ENCODE measurements at places on chromosomes 5 and 9. TPM values are rescaled to one million over a fixed set of nuclear protein-coding genes. Genes with fewer than 3 reads are reported as not detected.
A peak's percentile ranks its signal among the peaks of the same experiment; 100 is the strongest.

GRCh38 chr5:64746446-64746845 lies 22.0 kb downstream of the SREK1IP1 start:
- DNase-seq = no peak

DNA sequence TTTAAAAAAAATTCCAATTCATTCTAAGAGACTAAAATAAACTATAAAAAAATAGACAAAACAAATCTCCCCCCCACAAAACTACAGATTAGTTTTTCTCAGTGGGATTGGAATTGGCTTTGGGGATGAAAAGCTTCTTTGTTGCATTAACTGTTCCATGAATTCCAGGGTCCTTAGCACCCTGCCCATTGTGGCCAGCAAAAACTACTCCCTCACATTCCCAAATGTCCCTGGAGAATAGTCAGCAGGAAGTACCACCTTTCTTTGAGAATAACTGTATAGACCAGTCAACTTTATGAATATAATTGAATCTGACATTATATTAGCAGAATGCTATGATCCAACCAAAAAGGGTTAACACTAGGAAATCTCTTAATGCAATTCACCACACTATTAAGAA lies 147.9 kb downstream of the LPAR1 start:
- no peak for DNase-seq

- no peak for DNase-seq
Measured at GRCh38 chr5:62286834-62287233, 19.2 kb upstream of the KIF2A start.

- DNase-seq = no peak
Measured at GRCh38 chr5:180932660-180933059, 33.7 kb downstream of the BTNL8 start.

DNA sequence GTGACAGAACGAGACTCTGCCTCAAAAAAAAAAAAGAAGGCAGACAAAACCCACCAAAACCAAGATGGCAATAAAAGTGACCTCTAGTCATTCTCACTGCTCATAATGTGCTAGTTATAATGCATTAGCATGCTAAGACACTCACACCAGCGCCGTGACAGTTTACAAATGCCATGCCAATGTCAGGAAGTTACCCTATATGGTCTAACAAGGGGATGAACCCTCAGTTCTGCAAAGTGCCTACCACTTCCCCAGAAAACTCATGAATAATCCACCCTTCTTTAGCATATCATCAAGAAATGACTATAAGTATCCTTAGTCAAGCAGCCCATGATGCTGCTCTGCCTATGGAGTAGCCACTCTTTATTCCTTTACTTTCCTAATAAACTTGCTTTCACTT lies 4.7 kb upstream of the BICD2 start:
- DNase-seq = no peak

DNA sequence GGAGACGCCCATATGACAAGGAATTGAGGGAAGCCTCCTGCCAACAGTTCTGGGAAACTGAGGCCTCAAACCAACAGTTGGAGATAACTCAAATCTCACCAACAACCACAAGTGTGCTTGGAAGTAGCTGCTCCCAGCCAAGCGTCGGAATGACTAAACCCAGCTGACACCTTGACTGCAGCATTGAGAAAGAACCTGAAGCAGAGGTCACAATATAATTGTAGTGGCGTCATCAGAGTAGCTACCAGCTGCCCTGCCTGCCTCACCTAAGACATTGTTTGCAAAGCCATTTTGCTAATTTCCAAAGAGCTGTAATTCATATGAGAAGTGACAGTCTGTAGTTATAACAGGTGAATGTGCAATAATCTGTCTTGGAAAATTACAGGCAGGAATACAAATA lies 40.8 kb upstream of the ANKRD31 start:
- no peak for DNase-seq

- no peak for DNase-seq
Measured at GRCh38 chr5:68533051-68533450, 317.5 kb downstream of the PIK3R1 start.

GRCh38 chr5:93225748-93226147 lies 355.3 kb downstream of the NR2F1-AS1 start:
- DNase-seq = no peak

- DNase-seq = no peak
Measured at GRCh38 chr5:50733741-50734140, 67.3 kb downstream of the PARP8 start.

- no peak for DNase-seq
Measured at GRCh38 chr5:154174091-154174490, 16.4 kb upstream of the GALNT10 start.

GRCh38 chr5:1001406-1002270 lies 7.0 kb upstream of the NKD2 start:
- no peak for DNase-seq

DNA sequence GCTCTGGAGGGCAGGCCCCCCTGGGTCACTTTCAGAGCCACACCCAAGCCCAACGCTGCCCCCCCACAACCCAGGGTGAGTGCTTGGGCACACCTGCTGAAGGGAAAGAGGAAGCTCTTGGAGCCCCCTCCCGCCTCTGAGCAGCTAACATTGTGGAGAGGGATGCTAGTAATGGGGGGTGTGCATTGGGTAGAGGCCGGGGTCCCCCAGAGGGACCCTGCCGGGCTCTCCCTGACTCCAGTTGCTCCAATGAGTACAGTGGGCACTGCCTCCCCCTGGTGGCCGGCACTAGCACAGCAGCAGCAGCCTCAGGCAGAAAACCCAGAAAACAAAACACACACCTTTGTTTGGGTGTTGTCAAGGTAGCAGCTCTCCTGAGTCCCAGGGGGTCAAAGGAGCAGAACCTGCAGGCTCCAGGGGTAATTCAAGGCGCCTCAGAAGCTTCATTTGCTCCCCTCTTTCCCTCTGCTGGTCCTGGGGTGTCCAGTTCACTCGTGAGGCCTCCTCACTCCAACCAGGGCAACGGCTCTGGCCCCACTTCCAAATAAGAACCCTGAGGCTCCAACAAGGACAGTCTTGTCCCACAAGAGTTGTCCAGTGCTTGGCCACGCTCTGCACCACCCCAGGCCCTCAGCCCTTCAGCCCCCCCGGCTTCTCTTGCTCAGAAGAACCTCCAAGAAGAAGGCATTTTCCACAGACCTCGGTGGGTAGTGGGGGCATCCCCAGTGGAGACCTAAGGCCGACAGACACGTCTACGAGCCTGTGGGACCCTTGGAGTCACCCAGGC lies 16.1 kb downstream of the GBGT1 start:
- DNase-seq = peak; percentile 84

DNA sequence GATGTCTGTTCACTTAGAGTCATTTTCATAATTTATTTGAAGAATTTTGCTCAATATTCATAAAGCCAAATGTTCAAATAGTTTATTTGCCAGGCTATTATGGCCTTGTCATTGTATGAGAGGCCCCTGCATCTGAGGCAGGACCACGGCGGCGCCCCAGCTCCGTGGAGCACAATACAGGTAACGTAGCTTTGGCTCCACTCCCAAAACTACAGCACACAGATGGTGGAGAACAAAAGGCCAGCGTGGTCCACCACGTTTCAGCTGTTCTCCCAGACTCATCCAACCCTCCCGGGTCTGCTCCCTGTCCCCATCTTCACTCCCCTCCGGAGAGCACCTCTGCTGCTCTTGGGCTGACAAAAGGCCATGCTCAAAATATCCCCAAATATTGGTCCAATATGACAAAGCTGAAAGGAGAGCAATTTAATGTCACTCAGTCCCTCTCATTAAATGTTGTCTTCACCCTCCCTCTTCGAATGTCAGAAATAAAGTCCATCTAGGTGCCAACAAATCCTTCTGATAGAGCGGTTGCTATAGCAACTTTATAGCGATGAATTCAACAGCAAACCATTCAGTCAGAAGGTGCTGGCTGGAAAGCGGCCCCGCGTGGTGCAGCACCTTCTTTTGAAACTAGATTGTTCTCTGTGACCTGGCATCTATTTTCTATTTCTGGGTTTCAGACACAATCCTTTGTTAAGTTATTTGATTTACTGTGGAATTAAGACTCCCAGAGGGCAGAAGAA lies 504.3 kb downstream of the ARHGEF28 start:
- DNase-seq = no peak

ANKRD33B gene
- total RNA-seq = 9.8 TPM

SPINK4 gene
- not detected for total RNA-seq

NUTM2G gene
- total RNA-seq = not detected

ZNF366 gene
- not detected for total RNA-seq

SLC36A2 gene
- total RNA-seq = not detected

CDX1 gene
- not detected for total RNA-seq

KCNT1 gene
- total RNA-seq = not detected

OR1J2 gene
- total RNA-seq = not detected
